ENCODE measurements at places on chromosomes 1 and 21. TPM values are rescaled to one million over a fixed set of nuclear protein-coding genes. Genes with fewer than 3 reads are reported as not detected.

- peak; percentile 53 for DNase-seq
Observed at GRCh38 chr1:24707687-24708086, 37.6 kb upstream of the CLIC4 start.

GRCh38 chr1:181135815-181136737 lies 47.6 kb downstream of the IER5 start:
- peak; percentile 81 for DNase-seq

DNA sequence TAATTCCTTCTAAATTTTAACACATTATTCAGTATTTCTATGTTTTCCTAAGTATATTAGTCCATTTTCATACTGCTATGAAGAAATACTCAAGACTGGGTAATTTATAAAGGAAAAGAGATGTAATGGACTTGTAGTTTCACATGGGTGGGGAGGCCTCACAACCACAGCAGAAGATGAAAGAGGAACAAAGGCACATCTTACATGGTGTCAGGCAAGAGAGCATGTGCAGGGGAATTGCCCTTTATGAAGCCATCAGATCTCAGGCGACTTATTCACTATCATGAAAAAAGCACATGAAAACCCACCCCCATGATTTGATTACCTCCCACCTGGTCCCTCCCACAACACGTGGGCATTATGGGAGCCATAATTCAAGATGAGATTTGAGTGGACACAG lies 15.6 kb downstream of the GBP5 start:
- DNase-seq: no peak

DNA sequence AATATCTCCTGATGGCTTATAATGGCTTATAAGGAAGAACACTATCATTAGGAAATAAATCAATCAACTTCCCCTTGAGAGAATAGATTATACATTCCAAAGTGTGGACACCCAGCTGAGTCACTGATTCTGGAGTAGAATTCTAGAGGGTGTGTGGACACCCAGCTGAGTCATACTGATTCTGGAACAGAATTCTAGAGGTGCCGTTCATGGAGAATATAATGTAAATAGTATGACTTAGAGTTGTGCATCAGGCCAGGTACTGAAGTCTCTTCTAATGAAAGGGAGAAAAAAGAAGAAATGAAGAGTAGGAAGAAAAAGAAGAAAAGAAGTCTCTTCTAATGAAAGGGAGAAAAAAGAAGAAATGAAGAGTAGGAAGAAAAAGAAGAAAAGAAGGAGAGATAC lies 2.4 kb upstream of the USP33 start:
- peak; percentile 78 for DNase-seq

The ATAD3C gene
- total RNA-seq: under 0.01 TPM

The DDX59 gene
- total RNA-seq: 13.5 TPM

DNA sequence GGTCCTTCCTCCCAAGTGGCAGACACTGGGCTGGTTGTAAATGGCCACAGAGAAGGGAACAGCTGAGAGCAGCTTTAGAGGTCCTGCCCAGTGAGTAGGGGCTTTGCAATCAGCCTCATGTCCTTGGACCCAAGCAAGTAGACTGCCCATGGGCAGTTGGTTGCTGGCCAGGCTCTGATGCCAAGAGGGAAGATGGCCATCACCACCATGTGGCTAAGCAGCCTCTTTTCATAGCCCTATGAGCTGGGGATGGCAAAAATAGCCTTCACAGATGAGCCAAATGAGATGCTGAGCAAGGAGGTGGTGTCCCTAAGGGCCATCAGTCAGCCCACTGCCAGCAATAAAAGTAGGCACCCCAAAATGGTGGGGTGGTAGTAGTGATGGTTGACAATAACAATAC lies 3.2 kb downstream of the DISP3 start:
- DNase-seq: no peak

GRCh38 chr1:212486619-212486975 lies 53.9 kb downstream of the NENF start:
- no peak for DNase-seq

DNA sequence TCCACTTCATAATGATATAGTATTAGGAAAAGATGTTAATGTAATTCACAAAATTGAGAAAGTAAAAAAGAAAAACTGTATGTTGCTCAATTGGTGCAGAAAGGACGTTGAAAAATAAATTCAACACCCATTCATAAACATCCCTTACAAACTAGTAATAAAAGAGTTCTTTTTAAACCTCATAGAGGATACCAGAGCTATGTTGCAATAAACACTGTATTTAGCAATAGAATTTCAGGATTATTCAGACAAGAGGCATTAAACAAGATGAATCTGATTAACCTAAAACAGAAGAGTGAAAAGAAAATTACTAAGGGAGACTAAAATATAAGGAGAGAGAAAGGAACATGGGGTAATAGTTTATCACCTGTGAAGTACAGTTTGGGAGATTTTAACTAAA lies 154.8 kb downstream of the NTPCR start:
- no peak for DNase-seq
